ENCODE measurements at places on chromosomes 16 and 17.

DNA sequence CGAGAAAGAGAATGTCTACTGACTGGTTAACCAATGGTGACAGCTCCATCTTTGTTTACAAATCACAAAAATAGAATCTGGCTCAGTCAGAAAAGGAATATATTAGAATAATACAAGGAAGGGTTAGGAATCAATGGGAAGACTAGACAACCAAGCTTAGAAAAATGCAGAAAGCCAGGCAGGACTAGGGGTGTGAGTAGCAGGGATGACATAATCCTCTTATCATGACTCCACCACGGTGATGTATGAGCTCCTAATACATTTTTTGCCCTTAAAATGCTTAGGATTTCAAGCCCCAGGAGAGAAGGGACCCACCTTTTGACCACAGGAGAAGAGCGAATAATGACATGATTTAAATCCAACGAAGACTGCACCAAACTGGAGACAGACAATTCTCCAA, 252.3 kb downstream of the CHD9NB start:
- DNase-seq, result no peak

DNA sequence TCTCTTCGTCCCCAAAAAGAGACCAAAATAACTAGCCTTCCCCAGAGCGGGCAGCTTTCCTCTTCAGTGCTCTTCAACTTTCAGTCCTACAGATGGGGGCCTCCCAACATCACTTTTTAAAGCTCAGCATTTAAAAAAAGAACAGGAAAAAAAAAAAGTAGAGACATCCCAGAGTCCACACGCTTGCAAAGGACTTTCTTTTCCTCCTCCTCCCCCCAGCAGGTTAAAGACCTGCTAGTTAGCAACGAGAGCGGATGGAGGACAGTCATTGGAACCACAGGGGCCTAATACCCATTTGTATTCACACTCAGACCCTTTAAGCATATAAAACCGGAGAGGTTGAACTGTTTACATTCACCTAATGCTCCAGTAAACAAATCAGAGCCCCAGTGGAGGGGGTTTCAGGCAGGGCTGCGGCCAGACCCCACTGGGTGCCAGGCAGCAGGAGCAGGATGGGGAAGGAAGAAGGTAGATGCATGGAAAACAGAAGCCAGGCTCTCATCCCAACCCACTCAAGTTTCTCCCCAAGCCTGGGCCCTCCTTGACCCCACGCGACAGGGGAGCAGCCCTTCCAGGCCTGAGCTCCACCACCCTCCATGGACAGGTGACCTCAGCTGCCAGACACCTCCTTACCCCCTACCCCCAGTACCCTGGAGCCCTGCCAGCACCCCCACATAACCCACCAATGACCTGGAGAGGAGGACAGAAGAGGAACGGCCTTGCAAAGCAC, 15.2 kb downstream of the ZFHX3 start:
- DNase-seq, result no peak

DNA sequence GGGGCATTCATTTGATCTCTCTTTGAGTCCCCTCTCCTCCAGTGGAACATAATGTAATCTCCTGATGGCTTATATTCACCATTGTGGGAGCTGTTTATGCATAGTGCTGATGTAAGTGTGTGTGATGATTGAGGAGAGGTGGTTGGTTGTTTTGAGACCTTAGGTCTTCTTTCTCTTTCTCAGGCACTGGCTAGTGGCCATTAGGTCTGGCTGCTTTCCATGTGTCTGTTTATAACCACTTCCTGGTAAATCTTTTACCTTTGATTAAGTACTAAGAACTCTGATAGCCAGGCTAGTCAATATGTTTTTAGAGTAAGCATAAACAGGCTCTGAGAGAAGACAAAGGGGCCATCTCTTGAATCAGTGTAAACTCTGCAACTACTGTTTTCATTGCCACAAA, 27.9 kb downstream of the VAT1L start:
- no peak for DNase-seq

- no peak for DNase-seq
These were observed 30.8 kb downstream of the NOG start for GRCh38 chr17:56624309-56624708.

GRCh38 chr16:19939553-19939952, 54.9 kb upstream of the GPRC5B start:
- no peak for DNase-seq

DNA sequence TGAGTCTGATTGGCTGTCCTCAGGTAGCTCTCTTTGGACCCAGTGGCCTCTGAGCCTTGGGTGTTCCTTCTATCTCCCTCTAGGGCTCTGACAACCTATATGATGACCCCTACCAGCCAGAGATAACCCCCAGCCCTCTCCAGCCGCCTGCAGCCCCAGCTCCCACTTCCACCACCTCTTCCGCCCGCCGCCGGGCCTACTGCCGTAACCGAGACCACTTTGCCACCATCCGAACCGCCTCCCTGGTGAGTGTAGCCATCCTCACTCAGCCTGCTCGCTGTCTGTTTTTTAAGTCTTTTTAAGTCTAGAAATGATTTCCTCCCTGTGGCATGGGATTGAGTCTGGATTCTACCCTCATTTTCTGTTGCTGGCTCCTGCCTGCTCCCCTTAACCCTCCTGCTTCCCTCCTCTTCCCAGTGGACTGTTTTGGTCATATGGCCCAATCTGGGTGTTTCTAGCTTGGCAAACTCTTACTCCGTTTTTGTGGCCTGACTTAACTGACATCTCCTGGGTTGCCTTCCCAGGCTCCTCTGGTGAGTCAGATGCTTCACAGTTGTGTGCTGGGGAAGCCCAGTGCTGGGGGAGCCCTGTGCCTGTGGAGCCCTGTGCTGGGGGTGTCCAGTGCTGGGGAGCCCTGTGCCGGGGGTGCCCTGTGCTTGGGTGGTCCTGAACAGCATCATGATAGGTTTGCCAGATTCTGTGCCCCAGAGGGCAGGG, 9.9 kb downstream of the TAOK2 start:
- DNase-seq, result no peak

DNA sequence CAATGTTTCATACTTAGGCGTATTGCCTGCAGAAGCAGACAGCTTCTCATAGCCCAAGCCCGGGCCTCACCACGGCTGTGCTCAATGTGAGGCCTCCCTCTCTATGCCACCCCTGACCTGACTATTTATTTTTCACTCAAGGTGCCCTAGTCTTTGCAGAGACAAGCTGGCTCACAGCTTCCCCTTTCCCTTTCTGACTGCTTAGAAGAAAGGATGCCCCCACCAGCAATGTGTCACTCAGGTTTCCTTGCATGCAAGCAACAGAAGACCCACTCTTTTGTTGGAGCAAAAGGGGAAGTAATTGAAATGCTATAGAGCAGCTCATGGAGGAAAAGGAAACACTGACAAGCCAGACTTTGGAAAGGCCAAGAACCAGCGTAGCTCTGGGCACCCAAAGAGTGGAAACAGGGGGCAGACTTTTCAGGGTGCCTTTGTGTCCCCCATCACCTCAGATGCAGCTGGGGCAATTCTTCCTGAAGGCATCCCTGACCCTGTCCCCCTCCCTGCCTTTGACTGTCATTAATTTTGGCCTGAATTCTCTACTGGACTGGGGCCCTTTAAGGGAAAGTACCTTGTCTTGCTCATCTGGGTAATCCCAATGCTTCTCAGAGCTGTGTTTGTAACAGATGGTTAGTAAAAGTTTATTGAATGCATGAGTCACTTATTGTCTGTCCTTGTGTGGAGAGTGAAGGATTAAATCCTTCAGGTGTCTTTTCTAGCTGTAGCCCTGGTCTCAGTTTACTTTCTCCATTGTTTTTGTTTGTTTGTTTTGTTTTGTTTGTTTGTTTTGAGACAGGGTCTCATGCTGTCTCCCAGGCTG, 17.8 kb downstream of the RGS9 start:
- no peak for DNase-seq

DNA sequence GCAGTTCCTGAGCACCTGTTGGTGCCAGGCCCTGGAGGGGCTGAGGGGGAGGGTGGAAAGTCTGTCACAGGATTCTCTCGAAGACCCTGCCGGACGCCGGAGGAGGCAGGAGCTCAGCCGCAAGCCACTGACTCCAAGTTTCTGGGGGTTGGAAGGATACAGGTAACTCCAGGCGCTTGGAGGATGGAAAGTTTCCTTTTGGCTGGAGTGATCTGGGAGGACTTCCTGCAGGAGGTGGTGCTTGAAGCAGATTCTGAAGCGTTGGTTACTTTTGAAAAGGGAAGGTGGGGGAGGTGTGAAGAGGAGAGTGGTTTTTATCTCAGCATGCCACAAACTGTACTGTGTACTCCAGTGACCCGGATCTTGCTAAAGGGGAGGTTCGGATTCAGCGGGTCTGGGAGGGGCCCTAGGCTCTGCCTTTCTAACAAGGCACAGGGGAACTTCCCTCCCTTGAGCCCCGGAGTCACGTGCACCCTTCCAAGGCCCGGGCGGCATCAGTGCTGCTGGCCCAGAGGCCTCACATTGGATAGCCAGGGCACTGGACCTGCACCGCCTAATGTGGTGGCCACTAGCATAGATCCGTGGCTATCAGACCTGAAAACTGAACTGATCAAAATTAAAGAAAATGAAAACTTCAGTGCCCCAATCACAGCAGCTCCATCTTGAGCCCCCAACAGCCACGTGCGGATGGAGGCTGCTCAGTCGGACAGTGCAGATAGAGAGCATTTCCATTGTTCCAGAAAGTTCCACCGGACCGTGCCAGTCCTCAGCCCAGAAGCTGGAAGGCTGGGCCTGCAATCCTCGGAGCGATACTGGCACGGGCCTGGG, 42.2 kb upstream of the GSE1 start:
- DNase-seq, result no peak

DNA sequence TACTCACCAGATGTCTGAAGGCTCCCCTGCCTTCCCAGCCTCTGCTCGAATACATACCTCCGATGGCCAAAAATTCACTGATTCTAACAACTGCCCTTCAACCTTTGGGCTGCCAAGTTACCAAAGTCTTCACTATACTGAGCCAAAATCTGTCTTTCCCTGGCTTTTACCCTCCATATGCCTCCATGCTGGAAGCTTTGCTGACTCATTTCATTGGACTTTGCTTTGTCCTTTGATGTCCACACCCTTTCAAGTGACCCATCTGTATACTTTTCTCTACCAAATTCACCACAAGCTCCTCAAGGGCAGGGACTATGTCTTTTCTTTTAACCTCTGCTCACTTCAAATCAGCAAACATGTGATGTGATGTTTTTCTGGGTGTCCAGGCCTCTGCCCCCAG, 21.0 kb upstream of the MTMR4 start:
- no peak for DNase-seq

- DNase-seq, result no peak
These were observed 130.6 kb downstream of the MYO1D start for GRCh38 chr17:32746280-32746679.

GRCh38 chr16:89343501-89344457, 126.3 kb downstream of the ZNF778 start:
- DNase-seq, result no peak

- DNase-seq, result no peak
These were observed 77.1 kb upstream of the BRD7 start for GRCh38 chr16:50445621-50446555.

DNA sequence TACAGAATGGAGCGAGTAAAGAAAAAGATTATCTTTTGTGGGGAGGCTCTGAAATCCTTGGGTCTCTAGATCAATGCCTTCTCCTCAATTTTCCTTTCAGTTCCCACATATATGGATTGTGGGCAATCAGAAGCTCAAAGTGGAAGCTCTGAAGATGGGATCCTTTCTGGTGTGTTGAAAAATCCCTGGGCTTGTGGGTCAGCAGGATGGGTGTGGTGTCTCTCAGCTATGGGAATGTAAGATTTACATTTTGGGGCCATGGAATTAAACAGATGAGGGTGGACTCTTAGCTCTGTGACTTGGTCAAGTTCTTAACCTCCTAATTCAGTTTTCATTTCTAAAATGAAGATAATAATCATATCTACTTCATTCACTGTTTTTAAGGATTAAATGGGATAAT, 231.9 kb upstream of the CA10 start:
- DNase-seq, result no peak

GRCh38 chr17:20084621-20085282, 75.6 kb downstream of the SPECC1 start:
- DNase-seq, result no peak

DNA sequence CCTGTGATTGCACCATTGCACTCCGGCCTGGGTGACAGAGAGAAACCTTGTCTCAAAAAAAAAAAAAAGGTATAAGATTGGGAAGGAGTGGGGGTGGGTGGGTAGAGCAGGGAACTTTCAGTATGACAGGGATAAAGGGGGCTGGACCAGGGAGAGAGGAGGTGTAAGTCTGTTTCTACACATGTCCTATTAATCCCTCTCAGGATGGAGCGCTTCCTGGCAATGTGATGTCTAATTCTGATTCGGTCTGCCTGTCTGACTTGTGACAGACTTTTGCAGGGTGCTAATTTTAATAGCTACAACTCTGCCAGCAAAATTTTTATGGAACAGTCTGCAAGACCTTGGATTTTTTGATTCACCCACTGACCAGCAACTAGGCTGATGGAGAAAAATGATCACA, 53.8 kb upstream of the SLC25A19 start:
- DNase-seq, result no peak

Data from foreskin melanocyte (primary cell).